ENCODE measurements at places on chromosomes 12 and 14.

DNA sequence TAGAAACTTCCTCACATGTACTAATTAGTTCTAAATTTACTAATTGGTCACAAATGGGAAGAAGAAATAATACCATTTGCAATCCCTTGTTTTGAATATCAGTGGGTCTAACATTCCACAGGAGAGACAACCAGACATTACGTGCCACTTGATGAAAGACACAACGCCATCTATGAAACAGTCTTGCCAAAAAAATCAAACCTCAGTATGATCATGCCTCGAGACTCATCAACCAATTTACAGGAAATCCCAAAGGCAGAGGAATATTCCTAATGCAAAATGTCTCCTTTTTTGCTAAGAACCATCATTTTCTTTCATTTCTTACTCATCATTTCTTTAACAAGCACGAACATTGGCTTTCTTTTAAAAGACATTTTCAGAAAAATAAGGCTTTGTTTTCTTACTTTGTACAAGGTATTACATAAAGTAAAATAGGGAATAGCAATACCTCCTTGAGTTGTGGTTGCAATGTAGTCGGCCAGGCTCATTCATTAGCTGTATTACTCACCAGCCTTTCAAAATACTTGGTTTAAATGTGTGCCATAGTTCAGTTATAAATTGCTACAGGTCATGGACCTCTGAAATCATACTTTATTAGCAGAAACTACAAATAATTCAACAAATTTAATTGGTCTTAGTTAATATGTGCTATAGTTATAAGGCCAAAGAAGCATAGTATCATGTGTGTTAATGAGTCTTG, 436.2 kb upstream of the FLRT2 start:
- no peak for DNase-seq

DNA sequence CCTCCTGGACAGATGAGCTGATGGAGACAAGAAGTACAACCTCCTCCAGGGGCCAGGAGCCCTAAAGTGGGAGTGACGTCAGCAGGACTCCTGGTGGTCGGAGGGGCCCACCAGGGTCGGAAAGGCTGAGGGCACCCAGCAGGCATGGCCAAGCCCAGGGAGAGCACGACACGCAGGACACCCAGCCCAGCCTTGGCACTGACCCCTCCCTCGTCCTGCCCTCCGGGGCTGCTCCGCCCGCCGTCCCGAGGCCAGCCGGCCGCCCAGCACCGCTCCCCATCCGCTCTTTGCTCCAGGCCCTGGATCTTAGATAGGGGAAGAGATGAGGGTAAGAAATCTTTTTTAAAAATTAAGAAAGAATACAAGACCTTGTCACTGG, 14.4 kb upstream of the RPLP0 start:
- no peak for DNase-seq

DNA sequence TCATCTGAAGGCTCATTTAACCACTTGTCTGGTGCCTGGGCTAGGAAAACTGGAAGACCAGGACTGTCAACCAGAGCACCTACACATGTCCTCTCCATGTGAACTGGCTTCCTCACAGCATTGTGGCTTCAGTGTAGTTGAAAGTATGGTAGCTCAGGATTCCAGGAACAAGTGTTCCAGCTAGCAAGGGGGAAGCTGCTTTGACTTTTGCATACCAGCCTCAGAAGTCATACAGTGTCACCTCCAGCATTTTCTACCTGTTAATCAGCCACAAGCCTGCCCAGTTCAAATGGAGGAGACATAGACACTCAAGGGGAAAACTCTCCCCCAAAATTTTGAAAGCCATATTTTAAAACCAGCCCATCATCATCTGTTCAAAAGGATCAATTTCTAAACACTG, 212.8 kb upstream of the CAND1 start:
- no peak for DNase-seq

DNA sequence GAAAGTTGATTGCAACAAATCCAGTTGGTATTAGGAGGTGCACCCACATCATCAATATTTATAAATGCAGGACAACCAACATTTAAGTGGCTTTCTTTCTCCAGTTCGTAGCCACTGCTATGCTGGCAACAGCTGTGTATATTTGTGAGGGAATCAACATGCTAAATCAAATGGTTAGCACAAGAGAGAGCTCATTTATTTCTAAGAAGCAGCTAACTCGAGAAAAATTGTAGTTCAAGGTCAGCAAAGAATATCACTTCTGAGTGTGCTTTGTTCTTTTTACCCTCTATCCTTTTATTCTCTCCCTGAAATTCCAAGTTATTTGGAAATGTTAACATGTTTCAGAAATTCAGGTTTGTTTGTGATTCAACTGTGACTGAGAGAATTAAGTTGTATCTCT, 137.3 kb downstream of the NAV3 start:
- DNase-seq = no peak

DNA sequence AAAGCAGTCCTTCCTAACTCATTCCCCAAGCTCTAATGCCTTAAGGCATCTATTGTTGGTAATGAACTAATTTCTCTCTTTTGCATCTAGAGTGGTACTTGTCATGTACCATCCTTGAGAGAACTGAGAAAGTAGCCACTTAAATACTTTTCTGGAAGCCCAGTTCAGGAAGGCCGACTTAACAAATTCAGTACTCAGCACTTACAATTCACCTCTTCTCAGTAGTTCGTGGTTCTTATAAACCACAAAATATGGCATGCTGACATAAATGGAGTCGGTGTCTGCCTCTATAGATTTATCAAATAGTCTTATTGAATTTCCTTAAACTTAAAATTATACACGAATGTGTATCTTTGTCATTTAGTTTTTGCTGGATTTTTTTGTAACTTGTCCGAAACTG, 9.4 kb upstream of the COCH start:
- no peak for DNase-seq

GRCh38 chr12:65997056-65997455, 133.5 kb downstream of the LLPH start:
- DNase-seq = no peak

DNA sequence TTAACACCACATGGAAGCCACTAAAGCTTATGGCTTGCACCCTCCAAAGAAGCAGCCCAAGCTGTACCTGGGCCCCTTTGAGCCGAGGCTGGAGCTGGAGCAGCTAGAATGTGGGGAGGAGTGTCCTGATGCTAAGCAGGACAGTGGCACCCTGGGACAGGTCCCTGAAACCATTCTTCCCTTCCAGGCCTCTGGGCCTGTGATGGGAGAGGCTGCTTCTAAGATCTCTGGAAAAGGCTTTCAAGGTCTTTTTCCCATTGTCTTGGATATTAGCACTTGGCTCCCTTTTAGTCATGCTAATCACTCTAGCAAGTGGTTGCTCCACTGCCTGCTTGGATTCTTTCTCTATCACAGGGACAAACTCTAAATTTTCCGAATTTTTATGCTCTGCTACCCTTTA, 40.9 kb downstream of the OSBPL8 start:
- no peak for DNase-seq

Data from NCI-H2227 treated with DMSO at 0.1 percent for 48 hours (cell line).